A172 (cell line): ENCODE measurements at places on chromosomes 1 and 21.

DNA sequence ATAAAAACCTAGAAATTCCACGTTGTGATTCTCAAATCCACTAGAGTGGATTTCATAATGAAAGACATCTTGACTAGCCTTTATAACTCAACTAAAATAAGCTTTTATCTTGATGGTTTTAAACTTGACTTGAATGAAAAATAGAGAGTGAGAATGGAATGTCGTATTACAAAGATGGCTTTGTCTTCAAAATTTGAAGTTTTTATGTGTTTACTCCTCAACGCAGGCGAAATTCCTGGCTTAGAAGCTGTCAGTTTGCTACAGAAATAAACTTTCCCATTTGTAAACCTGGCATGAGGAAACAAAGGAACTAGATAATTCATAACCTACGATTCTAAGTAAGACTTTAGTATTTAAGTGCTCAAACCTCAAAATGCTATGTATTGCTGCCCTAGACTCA lies 90.0 kb upstream of the KRTAP19-8 start:
- DNase-seq: no peak

GRCh38 chr1:60872426-60873054 lies 209.8 kb upstream of the NFIA start:
- no peak for DNase-seq

- no peak for DNase-seq
Measured at GRCh38 chr1:181485287-181486097, 2.2 kb downstream of the CACNA1E start.

- DNase-seq: no peak
Measured at GRCh38 chr1:201939148-201939547, 7.2 kb downstream of the LMOD1 start.

DNA sequence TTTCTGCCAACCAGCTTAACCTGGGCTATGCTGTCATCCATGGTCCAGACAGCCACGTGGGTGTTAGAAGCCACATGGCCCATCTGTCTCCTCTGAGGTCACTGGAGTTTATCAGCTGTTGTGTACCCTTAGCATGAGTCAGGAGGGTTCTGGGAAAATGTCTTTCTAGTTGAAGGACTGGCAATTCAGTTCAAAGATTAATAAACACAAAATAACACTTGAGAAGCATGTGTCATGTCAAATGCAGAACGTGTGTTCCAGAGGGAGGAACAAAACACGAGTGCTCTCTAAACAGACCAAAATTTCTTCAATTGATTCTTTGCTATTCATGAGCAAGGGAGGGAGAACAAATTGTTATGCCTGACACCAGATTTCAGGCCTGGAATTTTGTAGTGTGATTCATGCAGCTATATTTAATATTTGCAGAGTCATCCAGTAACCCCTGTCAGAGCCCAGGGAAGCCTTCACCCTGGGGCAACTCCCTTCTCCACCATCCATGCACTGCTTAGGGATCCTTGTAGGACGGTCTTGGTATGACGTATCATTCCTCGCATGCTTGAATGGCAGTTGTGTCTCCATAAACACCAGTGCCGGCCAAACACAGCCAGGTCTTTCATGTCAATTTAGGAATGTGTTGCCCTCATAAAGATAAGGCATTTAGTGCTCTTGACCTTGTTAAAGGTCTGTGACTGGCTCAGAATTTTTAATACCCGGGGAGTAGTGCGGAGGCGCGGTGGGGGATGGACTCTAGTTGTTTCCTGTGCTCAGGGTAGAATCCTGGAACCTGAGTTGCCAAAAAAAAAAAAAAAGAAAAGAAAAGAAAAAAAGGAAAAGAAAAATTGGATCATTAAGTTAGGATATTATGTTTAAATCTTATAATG lies 27.7 kb upstream of the DYRK1A start:
- peak; percentile 98 for DNase-seq
